Stimulated activated CD4-positive, alpha-beta T cell treated with anti-CD3 and anti-CD28 coated beads, Interleukin-1b, Interleukin-23, amount 100 ng/mL, for 48 hours (primary cell): ENCODE measurements at places on chromosomes 4 and X.

GRCh38 chr4:124484008-124484407 lies 228.5 kb downstream of the ANKRD50 start:
- DNase-seq, result no peak

GRCh38 chr4:8608714-8609391 lies 16.3 kb downstream of the CPZ start:
- DNase-seq, result no peak

- no peak for DNase-seq
Measured at GRCh38 chrX:120457766-120458180, 11.3 kb downstream of the LAMP2 start.

DNA sequence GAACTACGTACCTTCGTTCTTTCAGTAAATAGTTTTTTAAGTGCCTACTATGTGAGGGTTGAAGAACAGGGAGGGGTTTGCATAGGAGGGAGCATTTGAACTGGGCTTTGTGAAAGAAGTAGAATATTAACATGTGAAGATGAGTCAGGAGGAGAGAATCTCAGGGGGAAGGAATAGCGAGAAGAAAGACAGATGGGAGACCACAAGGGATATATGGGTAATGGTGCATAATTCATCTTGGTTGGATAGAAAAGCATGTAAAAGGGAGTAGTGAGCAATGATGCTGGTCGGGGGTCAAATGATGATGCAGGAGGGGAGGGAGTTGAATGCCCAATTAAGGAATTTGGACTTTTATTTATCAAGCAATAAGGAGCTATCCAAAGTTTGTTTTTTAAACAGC lies 52.7 kb downstream of the TMEM164 start:
- DNase-seq, result no peak
